ENCODE measurements at places on chromosomes 1 and 21.

GRCh38 chr1:19772053-19772452 lies 27.7 kb downstream of the TMCO4 start:
- no peak for DNase-seq

DNA sequence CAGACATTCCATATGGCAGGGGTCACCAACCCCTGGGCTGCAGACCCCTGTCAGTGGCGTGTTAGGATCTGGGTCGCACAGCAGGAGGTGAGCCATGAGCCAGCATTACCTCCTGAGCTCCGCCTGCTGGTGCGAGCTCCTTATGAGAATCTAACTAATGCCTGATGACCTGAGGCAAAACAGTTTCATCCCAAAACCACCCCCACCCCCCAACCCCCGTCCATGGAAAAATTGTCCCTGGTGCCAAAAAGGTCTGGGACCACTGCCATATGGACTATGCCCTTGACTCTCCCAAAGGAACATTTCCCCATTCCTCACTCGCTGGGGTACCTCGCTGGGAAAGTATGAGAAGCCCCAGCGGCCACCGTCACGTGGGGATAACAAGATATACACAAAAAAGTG lies 6.4 kb upstream of the CPT2 start:
- no peak for DNase-seq

DNA sequence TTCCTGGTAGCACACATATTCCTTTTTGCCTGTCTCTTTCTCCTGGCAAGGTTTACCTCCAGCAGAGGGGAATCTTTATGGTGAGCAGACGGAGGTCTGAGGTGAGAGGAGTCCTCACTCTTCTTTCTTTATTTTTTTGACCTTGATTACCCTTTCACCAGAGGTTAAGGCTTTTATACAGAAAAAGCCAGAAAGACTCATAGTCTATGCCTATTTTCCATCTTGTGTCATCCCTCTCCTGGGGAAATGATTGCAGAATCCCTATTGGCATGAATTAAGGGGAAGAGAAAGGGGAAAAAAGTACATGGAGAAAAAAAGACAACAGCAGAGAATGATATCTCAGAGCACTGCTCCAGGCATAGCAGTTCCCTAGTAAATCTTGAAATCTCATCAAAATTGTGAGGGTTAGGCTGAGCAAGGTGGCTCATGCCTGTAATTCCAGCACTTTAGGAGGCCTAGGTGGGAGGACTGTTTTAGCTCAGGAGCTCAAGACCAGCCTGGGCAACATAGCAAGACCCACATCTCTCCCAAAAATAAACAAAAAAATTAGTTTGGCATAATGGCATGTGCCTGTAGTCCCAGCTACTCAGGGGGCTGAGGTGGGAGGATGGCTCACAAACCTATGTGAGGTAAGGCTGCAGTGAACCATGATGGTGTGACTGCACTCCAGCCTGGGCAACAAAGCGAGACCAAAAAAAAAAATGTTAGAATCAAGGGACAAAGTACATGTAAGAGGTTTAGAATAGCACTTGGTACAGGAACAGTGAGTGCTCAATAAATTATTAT lies 1.2 kb upstream of the XPR1 start:
- DNase-seq = no peak

GRCh38 chr1:237154157-237154556 lies 112.2 kb downstream of the RYR2 start:
- DNase-seq = no peak

DNA sequence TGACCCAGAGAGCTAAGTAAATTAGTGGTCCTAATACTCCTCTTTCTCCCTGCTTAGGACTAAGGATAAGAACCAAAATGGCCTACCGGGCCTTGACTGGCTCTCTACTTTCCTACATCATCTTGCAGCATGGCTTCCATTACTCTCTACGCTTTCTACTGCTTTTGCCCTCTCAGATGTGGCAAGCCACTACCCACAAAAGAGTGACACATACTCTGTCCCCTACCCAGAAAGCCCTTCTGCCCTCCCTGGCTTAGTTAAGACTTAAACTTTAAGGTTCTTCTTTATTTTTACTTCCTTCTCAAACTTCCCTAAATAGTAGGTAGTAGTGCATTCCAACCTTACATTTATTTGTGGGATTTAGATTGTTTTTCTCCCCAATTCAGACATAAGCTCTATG lies 228.1 kb downstream of the TPR start:
- no peak for DNase-seq

GRCh38 chr1:111725192-111725591 lies 14.0 kb downstream of the INKA2 start:
- DNase-seq = peak; percentile 26

GRCh38 chr21:14630556-14631069 lies 84.5 kb upstream of the SAMSN1 start:
- DNase-seq = no peak

- DNase-seq = no peak
Observed at GRCh38 chr1:82948386-82948785, 1050.5 kb downstream of the TTLL7 start.

DNA sequence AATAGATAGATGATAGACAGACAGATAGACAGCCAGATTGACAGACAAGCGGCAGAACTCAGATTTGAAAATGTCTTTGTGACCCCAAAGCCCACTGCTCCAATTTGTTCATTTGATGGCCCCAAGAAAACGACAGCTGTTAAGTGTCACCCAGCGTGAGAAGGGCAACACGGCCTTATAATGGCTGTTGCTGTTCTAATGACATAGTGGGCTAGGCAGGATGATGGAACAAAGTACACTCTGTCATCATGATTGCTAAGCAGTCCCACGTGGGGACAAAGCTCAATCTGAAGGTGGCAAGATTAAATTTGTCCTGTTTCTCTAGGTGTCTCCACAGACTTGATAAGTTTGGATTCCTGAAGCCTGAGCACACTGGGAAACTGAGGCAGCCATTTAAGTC lies 112.9 kb downstream of the DAB1 start:
- DNase-seq = no peak

- peak; percentile 44 for DNase-seq
Observed at GRCh38 chr1:209704584-209704983, at the start of gene HSD11B1. Gene HSD11B1, plus strand, starts transcription at chr1:209704846. Its CDS starts 97 bp downstream, at chr1:209704943.

GRCh38 chr1:44405031-44405797 lies at the start of gene RNF220:
Gene RNF220, plus strand, starts transcription at chr1:44405255.
- DNase-seq = peak; percentile 73

DNA sequence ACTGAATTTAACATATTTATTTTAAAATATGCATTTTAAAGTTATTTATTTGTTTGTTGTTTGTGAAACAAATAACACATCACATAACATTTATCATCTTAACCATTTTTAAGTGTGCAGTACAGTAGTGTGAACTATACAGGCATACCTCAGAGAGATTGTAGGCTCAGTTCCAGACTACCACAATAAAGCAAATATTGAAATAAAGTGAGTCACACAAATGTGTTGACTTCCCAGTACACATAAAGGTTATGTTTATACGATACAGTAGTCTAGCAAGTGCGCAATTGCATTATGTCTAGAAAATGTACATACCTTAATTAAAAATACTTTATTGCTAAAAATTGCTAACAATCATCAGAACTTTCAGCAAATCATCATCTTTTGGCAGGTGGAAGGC lies 739.4 kb upstream of the ADGRL4 start:
- no peak for DNase-seq

DNA sequence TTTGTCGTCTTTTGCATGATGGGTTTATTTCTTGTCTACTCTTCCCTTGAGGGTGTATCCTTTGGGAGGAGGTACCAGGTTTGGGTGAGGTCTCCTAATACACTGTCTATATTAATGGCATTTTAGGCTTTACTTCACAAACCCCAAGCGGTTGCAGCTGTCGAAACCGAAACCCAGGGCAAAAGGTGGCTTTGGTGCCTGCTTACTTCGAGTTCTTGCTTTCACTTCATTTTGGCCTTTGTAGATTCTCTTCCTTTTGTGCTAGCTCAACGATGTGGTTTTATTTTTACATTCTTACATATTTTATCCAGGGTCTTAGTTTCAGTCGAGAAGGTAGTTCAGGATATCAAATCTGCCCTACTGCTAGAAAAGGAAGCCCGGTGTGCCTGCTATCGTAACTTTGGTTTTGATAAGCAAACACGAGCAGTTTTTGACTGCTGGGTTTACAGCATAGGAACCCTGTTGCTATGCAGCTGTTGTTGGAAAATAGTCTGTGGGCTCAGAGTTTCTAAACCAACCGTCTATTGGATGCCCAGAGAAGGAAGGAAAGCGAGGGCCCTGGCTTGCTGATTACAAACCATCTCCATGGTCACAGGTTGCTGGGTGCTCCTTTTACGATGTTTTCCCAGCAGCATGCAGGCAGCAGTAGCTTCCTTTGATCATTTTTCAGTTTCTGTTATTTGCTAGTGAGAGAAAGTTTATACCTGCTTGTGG lies 9.8 kb upstream of the TSPAN2 start:
- DNase-seq = no peak

DNA sequence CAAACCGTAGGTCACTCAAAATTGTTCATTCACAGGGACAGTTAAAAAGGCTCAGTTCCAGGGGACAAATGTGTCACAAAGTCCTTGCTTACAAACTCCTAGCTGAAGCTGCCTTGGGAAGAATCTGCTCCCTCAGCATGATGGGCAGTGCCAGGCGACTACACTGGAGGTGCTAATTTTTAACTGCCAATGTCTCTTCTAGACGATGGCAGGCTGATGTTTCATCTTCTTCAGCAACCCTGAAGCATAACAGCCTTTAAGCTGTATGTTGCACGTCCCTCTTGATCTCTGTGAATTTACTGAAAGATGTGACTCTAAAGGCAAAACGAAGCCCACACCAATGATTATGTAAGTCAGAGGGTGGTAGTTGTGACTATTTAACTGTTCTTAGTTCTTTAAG lies 11.3 kb downstream of the COA7 start:
- DNase-seq = no peak

GRCh38 chr1:8816831-8817411 lies 519 bp downstream of the RERE start:
- DNase-seq = peak; percentile 34

Measured in C1 segment of cervical spinal cord (tissue), 14 donors.